Stimulated activated CD8-positive, alpha-beta memory T cell treated with anti-CD3 and anti-CD28 coated beads, Interleukin-7, amount 100 ng/mL, for 1 hour (primary cell): ENCODE measurements at places on chromosomes 5 and 9.

DNA sequence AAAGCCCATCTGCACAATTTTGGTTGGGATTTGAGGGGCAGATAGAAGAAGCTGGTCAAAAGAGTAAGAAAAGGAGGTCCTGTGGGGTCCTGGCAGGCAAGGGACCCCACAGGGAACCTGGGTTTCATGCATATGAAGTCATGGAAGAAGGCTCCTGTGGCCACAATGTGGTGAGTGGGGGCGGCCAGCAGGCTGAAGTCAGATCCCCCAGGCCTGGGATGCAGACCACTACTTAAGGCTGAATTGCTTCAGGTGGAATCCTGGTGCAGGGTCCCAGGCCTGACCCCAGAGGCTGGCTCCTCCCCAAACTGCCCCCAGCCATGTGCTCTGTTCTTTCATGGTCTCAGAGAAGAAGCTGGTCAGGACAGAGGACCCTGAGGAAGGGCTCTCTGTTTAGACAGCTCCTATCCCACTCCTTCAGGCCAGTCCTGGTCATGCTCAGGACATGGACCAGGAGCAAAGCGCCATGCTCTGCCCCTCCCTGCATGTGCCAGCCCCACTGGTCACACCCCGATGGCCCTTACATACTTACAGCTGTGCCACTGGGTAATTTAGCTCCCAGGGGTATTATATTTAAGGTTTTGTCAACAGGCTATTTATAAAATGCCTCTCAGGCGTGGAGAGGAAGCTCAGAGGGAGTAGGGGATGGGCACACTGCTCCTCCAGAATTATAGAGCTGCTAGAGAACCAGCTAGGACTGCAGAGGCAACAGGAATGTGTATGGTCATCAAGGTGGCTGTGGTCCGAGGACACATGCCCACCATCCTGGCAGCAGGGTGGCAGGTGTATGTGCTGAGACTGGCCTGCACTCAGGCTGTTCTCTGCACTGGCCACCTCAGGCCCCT lies 33.4 kb downstream of the C5orf15 start:
- DNase-seq, result no peak

DNA sequence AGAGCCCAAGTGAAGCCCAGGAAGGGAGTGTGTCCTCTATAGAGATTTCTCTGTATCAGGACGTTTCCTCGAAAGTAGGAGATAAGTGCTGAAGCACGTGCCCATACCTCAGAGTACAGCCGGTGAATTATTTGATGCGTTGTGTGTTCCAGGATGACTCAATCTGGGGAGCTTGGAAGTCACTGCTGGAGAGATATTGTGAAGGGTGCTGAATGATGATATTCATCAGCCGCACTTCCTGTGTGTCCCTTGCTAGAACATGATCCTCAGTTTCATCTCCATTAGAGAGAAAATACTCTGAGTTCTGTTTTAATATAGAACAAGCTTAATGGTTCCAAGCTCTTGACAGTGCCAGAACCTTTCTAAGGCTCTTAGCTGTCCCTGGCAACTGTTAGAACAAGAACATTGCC lies 402.3 kb upstream of the ADAMTSL1 start:
- no peak for DNase-seq

DNA sequence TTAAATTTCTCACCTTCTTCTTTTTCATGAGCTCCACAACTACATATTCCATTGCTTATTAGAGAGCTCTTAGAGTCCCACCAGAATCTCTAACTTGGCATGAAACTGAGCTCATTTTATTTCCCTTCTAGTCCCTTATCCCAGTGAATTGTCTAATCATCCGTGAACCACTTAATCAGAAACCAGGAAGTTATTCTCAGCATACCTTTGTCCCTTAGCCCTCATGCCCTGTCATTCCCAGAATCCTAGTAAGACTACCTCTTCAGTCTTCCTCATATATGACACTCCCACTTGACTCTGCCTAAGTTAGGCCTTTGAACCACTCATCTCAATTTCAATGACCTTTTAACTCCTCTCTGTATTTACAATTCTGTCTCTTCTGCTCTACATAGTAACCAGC lies 93.0 kb upstream of the PAPPA start:
- no peak for DNase-seq

- no peak for DNase-seq
Observed at GRCh38 chr5:169944922-169945680, 35.2 kb downstream of the INSYN2B start.

DNA sequence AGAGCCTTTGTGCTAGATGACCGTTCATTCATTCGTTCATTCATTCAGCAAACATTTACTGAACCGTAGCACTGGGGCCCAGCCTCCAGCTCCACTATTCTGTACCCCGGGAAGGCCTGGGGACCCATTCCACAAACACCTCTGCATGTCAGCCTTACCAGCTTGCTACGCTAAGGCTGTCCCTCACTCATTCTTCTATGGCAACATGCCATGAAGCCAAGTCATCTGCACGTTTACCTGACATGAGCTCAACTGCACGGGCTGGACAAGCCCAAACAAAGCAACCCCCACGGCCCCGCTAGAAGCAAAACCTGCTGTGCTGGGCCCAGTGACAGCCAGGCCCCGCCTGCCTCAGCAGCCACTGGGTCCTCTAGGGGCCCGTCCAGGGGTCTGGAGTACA lies 6.0 kb downstream of the CEL start:
- DNase-seq, result no peak

DNA sequence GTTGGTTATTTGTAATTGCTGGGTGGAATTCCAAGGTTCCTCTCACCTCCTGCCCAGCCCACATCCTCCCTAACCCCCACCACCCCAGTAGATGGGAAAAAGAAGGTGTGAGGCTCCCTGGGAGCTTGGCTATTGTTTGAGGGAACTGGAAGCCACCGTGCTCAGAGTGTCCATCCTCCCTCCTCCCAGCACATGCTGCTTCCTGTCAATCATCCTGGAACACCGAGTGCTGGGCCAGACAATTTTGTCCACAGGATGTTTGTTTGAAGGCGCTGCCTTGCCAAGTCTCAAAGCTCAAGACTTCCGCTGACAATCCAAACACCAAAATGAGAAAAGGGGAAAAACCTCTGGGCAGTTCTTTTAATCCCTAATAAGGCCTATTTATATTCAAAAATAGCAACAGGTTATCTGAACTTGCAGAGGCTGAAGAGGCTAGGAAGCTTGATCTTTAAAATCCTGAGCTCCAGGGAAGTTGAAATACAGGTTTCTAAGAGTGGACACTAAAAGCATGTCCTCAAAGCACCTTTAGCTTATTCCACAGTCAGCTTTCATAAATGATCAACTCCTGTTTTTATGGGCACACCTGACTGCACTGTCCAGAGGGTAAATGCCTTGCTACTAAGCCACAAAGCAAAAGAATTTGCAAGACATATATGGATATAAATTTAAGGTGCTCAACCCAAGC lies 286.7 kb downstream of the NFIB start:
- no peak for DNase-seq

GRCh38 chr5:14153932-14154731 lies 11.0 kb downstream of the TRIO start:
- no peak for DNase-seq

- DNase-seq, result no peak
Observed at GRCh38 chr5:80707645-80708044, 52.9 kb upstream of the DHFR start.

DNA sequence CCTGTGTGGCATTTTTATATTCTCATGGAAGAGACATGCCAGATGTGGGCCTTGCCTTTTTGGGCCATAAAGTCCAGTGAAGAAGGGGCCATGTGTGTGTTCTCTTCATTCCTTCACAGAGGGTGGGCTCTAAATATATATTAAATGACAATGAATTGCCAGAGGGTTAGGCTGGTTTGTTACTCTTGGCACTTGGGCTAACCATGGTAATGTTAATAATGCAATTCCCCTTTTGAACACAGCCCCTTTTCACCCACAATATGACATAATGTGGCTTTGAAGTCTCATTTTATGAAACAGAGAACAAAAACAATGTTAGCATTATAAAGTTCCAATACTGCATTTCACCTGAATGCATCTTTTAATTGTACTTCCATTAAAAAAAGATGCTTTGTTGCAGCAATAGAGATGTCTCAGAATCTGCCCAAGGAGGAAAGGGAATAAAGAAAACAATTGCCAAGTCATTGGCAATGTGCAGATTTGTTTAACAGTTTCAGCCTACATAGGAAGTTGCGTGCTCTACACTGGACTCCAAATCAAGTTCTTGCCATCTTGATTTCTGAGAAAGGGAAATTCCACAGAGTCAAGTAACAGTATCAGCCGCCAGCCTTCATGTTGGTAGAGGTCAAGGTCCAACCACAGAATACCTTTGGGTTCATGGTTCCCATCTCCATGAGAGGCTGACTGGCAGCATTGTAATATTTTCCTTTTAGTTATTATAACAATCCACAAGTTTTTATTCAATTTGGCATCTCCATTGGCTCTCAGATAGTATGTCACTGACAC lies 141.9 kb downstream of the SLC12A2 start:
- no peak for DNase-seq

- DNase-seq, result no peak
Observed at GRCh38 chr5:58860680-58861079, 277.8 kb downstream of the RAB3C start.

- DNase-seq, result no peak
Observed at GRCh38 chr9:124593200-124593599, 86.0 kb upstream of the NR5A1 start.

GRCh38 chr9:89996116-89996515 lies 391.3 kb downstream of the GADD45G start:
- DNase-seq, result no peak

DNA sequence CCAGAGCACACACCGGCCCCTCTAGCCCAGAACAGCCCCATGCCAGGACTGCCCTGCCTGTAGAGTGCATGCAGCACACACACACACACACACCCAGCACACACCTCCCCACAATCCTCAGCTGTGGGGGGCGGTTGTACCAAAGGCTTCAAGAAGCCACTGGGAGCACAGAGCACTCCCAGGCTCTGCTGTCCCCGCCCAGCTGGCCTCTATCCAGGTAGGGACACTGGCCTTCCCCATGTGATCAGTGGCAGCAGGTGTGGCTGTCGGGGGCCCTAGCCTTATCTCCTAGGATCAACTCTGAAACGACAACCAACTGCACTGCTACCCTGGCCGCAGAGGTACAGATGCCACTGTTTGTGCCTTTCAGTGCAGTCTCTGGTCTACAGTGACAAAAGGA lies 2.0 kb downstream of the ANAPC2 start:
- DNase-seq, result no peak

- DNase-seq, result no peak
Observed at GRCh38 chr5:65084795-65085515, 316.2 kb downstream of the CWC27 start.

GRCh38 chr5:103617090-103617489 lies 54.5 kb upstream of the NUDT12 start:
- no peak for DNase-seq

DNA sequence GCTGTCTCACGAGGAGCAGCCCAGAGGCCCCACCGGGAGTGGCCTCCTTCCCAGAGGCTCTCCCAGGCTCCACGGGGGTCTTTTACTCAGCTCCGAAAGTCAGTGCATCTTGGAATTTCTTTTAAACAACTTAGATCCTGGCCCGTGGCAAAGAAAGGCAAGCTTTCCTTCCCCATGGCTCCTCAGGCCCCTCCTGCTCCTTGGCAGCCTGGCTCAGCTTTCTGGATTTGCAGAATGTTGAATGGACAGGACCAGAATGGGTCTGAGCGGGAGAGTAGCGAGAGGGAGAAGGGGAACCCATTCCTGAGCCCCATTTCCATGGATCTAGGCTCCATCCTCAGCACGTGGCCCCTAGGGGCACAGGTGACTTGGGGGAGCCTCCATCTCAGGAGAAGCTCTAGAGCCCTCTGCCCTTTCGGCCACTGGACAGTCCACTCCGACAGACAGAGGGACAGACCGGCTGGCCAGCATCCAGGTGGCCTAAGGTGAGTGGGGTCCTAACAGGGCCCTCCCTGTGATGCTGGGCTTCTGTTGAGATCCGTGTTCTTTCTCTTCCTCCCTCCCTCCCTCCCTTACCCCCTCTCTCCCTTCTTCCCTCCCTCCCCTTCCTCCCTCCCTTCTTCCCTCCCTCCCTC lies 173.9 kb upstream of the PPP1R26 start:
- DNase-seq, result no peak

DNA sequence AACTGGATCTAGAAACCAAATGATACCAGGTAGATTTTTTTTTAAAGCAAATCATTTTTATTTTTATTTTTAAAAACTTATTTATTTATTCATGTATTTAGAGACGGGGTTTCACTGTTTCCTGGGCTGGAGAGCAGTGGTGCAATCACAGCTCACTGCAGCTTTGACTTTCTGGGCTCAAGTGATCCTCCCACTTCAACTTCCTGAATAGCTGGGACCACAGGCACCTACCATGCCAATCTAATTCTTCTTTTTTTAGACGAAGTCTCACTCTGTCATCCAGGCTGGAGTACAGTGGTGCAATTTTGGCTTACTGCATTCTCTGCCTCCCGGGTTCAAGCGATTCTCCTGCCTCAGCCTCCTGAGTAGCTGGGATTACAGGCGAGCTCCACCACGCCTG lies 41.3 kb upstream of the CDK20 start:
- no peak for DNase-seq

- no peak for DNase-seq
Observed at GRCh38 chr9:106532306-106533015, 330.5 kb upstream of the ZNF462 start.

- DNase-seq, result no peak
Observed at GRCh38 chr5:148011398-148012137, 52.2 kb upstream of the SPINK5 start.

- no peak for DNase-seq
Observed at GRCh38 chr9:86238861-86239770, 20.3 kb downstream of the C9orf153 start.

DNA sequence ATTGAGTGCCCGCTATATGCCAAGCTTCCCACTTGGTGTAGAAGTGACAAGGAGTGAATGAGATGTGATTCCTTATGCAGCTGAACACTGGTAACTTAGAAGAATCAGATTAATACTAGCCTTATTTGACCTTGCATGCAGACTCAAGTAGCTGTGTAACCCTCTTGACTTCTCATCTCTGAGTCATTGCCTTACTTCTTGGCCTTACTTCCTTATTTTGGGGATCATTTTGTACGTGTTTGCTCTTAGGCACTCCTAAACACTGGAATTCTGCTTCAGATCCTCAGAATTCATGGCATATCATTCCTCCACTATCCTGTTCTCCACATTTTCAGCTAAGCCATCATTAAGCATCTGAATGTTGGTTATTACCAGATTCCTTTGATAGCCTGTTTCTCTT lies 948.9 kb upstream of the ARRDC3 start:
- DNase-seq, result no peak

DNA sequence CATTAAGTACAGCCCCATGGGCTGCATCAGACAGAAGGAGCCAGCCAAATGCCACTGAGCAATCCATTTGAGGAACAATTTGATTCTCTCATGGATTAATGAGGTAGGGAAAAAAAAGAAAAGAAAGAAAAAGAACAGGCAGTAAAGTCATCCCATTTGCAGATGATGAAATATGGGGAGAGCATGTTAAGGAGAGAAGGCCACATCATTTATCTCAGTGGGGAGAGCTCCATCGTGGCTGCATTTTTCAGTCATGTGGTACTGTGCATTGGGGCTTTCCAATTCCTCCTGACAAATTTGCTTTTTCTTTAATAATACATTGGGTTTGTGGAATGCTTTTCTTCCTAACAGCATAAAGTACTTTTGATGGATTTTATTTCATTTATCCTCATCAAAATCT lies 375.2 kb upstream of the TLE4 start:
- DNase-seq, result no peak

GRCh38 chr5:89601880-89602279 lies 718.9 kb upstream of the MEF2C start:
- DNase-seq, result no peak
